Fibroblast of skin of abdomen (primary cell): ENCODE measurements at places on chromosomes 7 and 10.
A peak's percentile ranks its signal among the peaks of the same experiment; 100 is the strongest.

- peak; percentile 71 for DNase-seq
These were observed at the start of gene STX1A for GRCh38 chr7:73718905-73719805. TSS of gene STX1A (minus strand) at chr7:73719669. CDS start at chr7:73719631, 38 bp downstream.

DNA sequence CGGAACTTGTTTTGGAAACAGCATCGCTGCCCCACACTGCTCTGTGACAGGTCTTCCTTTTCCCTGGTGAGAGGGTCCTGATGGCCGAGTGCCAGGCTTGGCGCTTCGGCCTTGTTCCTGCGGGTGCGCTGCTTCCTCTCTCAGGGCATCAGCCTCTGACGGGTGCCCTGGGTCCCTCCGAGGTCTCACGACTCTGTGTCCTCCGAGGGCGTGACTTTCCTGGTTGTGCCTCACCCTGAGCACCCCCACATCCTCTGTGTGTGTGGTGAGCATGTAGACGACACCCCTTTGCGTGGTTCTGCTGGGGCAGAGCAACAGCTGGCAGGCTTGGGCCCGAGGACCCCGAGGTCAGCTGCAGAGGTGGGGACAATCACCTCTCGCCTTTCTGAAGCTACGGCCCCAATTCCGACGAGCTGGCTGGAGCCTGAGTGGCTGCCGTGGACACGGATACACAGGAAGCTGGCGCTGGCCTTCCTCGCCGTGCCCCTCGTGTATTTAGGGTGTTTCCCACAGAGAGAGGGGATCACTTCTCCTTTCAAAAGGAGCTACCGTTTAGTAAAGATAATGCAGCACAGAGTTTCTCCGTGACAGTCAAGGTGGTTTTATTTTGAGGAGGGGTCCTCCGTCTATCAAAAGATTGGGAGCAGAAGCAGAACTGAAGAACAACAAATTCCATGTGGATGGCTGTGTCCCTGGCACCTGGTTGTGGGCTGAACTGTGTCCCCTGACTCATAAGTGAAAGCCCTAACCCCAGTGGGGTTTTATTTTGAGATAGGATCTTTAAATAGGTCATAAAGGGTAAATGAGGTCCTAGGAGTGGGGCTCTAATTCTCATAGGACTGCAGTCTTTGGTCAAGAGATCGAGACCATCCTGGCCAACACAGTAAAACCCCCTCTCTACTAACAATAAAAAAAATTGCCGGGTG, 36.2 kb upstream of the PITRM1 start:
- DNase-seq, result no peak

DNA sequence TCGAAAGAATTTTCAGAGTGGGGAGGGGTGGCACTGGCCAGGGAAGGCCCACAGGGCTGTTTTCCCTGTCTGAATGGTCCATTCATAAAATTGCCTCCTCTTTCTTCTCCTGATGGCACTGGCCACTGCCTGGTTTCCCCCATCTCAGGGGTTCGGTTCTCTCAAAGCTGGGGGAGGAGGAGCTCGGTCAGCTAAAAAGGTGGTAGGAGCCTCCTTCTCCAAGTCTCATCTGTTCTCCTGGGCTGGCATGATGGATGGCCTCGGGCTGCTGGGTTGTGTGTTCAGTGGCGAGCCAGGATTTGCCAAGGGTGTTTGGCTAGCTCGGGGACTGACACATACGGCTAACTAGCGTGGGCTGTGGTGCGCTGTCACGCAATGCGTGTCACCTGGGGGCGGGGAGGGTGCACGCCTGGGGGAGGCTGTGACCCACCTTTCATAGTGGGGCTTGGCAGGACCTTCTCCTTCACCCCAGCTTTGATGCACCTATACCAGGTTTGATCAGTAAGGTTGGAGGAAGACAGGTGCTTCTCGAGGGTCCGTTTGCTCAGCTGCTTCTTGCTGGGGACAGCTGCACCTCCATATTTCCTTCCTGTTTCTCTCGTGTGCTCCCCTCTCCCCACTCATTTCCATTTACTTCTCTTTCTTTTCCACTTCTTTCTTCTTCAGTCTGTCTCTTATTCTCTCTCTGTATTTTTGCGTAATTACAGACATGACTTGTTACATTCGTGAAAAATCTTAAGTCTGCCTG, 36.3 kb downstream of the RBM20 start:
- no peak for DNase-seq

- DNase-seq, result no peak
These were observed 21.2 kb downstream of the EVX1 start for GRCh38 chr7:27263781-27264180.

- DNase-seq, result no peak
These were observed 385.8 kb upstream of the C7orf33 start for GRCh38 chr7:148204639-148205304.

GRCh38 chr7:117135553-117135891, 182.2 kb downstream of the ST7 start:
- DNase-seq, result no peak

GRCh38 chr7:105829681-105830322, 46.6 kb downstream of the ATXN7L1 start:
- no peak for DNase-seq

GRCh38 chr10:61890881-61891409, 10.6 kb upstream of the ARID5B start:
- DNase-seq, result peak; percentile 28

DNA sequence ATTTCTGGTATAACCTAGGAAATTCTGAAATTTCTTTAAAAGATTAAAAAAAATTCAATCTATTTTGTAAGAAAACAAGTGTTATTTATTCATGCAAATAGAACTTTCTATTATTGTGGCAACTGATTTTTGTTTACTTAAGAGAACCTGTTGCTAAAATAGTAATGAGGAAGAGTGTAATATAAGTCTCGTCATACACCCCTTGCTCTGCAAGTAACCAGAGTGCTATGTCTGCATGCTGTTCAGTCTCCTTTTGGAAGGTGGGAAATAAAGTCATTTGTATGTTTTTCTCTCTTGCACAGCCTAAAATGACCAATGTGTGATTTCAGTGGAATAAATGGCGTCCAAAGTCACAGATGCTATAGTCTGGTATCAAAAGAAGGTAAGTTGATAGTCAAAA, 41.3 kb downstream of the PHTF2 start:
- DNase-seq, result no peak
